Mammary epithelial cell (primary cell): ENCODE measurements at places on chromosomes 6 and 20. TPM values are rescaled to one million over a fixed set of nuclear protein-coding genes. Genes with fewer than 3 reads are reported as not detected.

DNA sequence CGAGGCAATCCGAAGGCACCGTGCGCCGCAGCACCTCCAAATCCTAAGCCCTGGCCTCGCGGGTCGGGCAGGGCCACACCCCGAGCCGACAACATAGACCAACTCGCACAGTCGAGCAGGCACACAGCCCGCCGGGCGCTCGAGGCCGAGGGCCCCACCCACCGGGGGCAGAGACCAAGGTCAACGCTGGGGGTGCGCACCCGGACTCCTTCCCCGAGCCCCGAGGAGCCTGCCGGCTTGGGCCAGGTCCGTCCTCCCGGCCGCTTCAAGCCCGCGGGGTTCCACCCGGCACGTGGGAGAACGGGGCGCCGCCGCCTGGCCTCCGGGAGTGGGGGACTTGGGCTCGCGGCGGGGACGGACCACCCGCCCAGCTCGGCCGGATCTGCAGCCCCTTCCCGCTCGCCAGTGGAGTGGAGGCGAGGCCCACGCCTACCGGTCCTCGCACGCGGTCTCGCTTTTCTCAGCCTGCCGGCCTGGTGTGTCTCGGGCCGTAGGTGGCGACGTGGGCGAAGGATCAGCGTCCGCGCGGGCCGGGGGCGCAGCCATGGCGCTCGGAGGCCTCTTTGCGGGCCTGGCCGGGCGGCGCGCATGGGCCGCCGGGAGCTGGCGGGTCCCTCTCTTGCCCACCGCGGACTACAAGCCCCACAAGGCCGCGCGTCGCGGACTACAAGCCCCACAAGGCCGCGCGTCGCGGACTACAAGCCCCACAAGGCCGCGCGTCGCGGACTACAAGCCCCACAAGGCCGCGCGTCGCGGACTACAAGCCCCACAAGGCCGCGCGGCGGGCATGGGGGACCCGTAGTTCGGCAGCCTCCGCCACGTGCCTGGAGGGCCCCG, at the start of gene UCKL1:
Gene UCKL1 (minus strand): TSS at position 590 of the 837 bp plus-strand sequence. CDS start 44 bp downstream, at position 546.
- DNase-seq: peak; percentile 78

DNA sequence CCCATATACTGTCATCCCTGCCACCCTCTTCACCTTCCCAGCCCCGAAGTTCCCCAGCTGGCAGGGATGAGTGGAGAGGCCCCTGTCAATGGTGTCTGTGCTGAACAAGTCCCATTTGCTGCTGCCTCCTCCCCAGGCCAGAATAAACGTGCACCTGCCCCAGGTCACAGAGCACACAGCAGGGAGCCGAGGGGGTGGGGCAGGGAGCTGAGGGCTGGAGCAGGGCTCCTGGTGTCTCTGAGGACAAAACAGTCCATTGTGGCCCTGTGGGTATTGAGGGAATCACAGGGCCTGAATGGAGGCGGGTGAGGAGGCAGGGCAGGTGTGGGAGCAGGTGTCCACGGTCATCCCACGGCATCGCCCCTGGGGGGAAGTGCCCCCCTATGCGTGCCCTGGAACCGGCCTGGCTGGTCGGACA, 55.8 kb downstream of the SNAI1 start:
- DNase-seq: no peak

The WFDC2 gene
- 13.6 TPM for polyA plus RNA-seq

DNA sequence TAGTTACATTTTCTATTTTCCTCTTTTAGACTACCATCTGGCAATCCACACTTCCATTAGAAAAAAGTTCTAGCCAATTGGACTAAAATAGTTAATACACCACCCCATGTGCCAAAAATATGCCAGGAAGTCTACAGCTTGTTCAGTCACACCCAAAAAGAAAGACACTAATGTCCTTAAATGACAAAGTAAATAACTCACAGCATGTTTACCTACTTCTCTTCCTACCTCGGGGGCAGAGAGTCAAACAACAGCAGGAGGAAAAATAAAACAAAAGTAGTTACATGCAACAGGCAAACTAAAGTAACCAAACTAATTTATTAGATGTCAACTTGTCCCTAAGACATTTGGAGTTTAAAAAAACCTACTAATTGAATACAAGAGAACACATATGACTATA, 57.0 kb downstream of the UBE3D start:
- no peak for DNase-seq

DNA sequence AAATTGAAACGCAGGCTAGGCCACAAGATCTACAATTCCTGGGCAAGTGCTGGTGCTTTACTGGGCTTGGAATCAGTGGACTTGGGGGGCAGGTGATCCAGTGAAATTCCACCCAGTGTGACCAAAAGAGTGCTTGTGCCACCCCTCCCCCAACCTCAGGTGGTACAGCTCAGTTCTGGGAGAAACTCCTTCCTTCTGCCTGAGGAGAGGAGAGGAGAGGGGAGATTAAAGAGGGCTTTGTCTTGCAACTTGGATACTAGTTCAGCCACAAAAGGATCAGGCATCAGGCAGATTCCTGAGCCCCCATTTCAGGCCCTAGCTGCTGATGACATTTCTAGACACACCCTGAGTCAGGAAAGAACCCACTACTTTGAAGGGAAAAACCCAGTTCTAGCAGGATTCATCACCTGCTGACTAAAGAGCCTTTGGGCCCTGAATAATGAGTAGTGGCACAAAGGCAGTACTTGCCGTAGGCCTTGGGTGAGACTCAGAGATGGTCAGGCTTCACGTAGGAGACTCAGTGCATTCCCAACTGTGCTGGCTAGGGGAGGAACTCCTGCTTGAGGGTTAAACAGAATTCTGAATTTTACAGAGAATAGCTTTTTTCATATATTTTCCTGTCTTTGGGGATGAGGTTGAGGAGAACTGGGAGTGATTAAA, 446.7 kb downstream of the BMP2 start:
- DNase-seq: no peak

GRCh38 chr6:15608396-15608795, 54.4 kb downstream of the DTNBP1 start:
- peak; percentile 83 for DNase-seq

The FAM184A gene
- polyA plus RNA-seq: 0.02 TPM

DNA sequence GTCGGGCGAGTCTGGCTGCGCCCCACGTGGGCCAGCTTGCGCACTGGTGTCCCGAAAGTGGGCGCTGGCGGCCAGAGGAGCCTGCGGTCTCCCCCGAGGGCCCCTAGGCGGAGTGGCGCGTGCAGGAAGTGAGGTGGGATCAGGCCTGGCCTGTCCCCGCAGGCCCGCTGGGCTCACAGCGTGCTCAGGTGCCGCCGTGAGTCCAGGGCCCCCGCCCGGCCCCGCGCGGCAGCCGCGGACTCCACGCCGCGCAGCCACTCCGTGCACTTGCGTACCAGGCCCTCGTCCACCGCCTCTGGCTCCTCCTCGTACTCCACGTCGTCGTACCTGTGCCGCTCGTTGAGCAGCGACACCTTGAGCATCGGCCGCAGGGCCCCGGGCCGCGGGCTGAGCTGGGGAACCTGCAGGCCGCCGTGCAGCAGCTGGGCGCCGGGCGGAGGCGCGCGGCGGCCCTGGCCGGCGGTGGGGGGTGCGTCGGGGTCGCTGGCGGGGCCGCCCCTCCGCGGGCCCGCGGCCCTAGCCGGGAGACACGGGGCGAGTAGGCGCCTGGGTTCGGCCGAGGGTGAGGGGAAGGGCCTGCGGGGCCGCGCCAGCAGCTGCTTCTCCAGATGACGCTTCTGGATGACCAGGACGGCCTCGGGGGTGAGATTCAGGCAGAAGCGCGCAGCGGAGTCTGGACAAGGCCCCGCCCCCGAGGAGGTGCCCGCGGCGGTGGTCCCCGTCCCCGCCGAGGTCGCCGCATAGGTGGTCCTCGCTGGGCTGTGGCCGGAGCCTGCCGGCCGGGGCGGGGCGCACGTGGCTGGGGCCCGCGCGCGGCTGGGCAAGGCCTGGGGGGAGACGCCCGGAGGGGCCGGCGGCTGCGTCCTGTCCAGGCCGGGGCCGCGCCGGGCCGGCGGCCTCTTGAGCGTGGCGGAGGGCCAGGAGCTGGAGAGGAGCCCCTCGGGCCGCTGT, 835 bp downstream of the PRR18 start:
- DNase-seq: no peak

The CRYBG1 gene
- polyA plus RNA-seq: 28.3 TPM

- DNase-seq: no peak
Measured at GRCh38 chr20:46010491-46011391, 2.0 kb downstream of the MMP9 start.
